ENCODE measurements at places on chromosomes 4 and X.

- no peak for DNase-seq
These were observed at the start of gene ESX1 for GRCh38 chrX:104254442-104255115. Gene ESX1, minus strand, starts transcription at chrX:104254933. Its CDS starts 84 bp downstream, at chrX:104254849.

GRCh38 chr4:83569987-83570386 lies 34.1 kb downstream of the GPAT3 start:
- no peak for DNase-seq

GRCh38 chr4:1212546-1213335 lies 36.2 kb downstream of the CTBP1 start:
- DNase-seq, result no peak

DNA sequence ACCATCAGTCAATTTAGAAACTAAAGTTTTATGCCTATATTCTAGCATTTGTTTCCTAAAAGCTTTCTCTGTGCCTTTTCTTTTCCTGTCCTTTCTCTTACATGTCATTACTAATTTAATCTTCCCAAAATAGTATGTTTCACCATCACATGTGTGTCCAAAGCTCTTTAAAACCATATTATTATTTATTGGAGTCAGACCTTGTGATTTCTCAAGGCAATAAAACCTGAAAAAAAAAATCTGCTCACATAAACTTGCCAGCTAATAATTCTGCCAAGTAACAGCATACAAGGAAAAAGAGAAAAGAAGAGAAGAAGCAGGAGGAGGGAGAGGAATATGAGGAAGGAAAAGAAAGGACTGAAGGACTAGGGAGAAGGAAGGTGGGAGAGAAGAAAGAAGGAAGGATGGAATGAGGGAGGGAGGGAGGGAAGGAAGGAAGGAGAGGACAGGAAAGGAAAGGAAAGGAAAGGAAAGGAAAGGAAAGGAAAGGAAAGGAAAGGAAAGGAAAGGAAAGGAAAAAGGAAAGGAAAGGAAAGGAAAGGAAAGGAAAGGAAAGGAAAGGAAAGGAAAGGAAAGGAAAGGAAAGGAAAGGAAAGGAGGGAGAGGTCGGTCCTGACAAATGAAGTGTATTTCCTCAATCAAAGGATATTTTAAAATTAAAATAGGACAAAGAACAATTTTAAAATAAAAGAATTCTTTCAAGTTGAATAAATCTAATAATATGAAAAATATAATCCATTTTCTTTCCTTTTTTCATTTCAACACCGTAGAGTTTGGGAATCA lies 57.4 kb downstream of the ANTXR2 start:
- no peak for DNase-seq

DNA sequence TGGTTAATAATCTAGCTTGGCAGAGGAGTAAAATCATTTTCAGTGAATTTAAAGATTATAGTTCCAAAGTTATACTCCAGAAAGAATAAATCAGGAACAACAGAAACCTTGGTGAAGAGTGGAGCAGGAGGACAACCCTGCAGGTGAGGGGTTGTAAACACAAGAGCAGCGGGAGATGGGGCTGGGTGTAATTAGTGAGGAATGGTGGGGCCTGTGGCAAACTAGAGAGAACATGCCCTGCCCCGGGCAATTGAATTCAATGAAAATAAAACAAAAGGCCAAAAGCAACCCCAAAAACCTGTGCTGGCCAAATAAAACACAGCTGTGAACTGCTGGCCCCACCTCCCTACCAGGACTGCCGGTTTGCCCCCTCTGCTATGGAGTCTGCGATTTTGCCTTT lies 325.2 kb downstream of the NR3C2 start:
- DNase-seq, result no peak

DNA sequence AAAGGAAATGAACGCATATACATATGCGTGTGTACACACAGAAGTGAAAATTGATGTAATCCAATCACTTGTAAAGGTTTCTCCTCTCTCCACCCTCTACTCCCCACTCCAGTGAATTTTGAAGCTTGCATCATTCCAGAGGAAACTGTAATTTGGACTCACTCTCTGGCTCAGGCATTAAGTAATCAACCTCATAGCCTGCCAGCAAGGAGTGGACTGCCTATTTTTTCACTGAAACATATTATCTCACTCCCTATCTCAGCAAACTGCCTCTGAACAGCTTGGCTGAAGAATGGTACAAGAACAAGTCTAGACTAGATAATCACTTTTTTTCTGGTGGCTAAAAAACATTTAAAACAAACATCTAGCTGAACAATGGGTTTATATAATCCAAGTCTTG lies 124.2 kb downstream of the C4orf51 start:
- DNase-seq, result no peak

DNA sequence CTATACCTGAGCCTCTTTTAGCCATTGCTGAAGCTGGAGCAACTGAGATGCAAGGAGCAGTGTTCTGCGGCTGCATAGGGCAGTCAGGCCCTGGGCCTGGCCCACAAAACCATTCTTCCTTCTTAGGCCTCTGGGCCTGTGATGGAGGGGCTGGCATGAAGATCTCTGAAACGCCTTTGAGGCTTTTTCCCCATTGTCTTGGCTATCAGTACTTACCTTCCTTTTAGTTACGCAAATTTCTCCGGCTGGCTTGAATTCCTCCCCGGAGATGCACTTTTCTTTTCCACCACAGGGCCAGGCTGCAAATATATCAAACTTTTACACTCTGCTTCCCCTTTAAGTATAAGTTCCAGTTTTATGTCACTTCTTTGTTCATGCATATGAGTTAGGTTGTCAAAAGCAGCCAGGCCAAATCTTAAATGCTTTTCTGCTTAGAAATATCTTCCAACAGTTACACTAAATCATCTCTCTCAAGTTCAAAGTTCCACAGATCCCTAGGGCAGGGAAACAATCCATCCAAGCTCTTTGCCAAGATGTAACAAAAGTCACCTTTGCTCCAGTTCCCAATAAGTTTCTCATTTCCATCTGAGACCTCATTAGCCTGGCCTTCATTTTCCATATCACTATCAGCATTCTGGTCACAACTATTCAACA lies 194.4 kb upstream of the PCDH7 start:
- DNase-seq, result no peak

DNA sequence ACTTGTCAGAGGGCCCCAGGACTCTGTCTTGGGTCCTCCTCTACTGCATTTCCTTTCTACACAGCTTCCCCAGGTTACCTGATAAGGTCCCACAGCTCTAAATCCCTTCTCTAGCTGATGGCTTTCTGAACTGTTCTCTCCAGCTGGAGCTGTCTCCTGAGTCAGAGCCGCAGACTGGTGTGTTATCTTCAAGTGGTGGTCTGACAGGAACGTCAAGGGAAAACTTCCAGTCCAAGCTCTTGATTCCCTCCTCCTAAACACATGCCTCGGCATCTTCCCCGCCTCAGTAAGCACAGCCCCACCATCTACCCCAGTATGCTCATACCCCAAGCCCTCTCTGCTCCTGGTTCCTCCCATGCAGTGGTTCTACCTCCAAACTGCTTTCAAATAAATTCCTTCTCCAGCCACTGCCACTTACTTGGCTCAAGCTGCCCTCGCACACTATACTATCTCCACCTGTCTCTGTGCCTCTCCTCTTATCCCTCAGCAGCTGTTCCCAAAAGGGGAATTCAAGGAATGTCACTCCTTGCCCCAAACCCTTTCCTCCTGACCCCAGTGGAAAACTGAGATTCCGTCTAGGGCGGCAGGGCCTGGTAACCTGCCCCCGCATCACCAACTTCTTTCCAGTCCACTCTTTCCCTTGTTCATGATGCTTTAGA lies 17.2 kb upstream of the CENPU start:
- no peak for DNase-seq

DNA sequence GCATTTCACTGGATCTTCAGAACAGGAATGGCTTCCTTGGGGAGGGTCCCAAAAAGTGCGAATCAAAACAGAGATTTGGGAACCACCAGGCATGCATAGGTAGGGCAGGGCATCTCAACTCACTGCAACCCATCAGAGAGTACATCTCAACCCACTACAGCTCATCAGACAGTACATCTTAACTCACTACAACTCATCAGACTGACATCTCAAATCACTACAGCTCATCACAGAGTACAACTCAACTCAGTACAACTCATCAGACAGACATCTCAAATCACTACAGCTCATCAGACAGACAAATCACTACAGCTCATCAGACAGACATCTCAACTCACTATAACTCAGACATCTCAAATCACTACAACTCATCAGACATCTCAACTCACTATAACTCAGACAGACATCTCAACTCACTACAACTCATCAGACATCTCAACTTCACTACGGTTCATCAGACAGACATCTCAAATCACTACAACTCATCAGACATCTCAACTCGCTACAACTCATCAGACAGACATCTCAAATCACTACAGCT lies 47.5 kb upstream of the CLDN34 start:
- no peak for DNase-seq

DNA sequence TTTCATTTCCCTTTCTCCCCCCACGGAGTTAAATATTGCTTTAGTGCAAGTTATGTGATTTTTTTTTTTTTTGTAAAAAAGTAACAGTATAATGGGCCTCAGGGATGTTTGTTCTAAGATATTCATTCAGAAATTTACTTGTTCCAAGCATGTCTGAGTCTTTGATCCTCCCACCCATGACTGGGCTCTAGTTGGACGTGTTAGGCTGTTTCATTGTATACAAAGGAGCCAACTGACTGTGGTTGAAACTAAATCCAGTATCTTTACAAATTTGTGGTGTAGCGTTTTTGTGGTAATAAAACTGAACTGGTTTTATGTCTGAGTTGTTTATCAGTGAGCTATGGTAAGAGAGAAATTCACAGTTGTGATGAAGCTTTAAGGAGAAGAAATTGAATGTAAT lies 74.1 kb downstream of the DOCK11 start:
- no peak for DNase-seq

- DNase-seq, result no peak
These were observed 33.5 kb upstream of the RASSF6 start for GRCh38 chr4:73653695-73654106.

GRCh38 chr4:145483514-145483913 lies 1.9 kb downstream of the SMAD1 start:
- DNase-seq, result no peak

GRCh38 chr4:6902318-6903042 lies 7.1 kb upstream of the TBC1D14 start:
- DNase-seq, result no peak

- no peak for DNase-seq
These were observed 55.5 kb downstream of the LUZP4 start for GRCh38 chrX:115344885-115345614.

- no peak for DNase-seq
These were observed 669.2 kb upstream of the AADAT start for GRCh38 chr4:170758988-170759387.

- no peak for DNase-seq
These were observed 55.3 kb upstream of the TECRL start for GRCh38 chr4:64464581-64464980.

DNA sequence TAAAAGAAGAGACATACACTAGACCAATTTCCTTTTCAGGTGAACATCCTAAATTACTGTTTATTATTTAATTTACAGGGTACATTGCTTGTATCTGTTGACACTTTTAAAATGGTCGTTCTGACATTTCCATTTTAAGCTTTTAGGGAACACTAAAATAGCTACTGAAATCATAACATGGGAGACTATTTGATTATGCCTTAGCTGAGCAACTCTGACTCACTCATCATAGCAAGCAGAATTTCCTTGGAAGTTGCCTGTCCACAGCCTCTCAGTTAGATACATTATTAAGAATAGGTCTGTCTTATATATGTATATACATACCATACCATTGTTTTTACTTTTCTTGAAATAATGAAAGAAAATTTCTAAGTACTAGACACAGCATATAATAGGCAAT lies 22.0 kb downstream of the GUCY1B1 start:
- no peak for DNase-seq

- no peak for DNase-seq
These were observed 63.4 kb downstream of the DCUN1D4 start for GRCh38 chr4:51906167-51906958.

- no peak for DNase-seq
These were observed 111.9 kb upstream of the PPARGC1A start for GRCh38 chr4:24001486-24002329.

DNA sequence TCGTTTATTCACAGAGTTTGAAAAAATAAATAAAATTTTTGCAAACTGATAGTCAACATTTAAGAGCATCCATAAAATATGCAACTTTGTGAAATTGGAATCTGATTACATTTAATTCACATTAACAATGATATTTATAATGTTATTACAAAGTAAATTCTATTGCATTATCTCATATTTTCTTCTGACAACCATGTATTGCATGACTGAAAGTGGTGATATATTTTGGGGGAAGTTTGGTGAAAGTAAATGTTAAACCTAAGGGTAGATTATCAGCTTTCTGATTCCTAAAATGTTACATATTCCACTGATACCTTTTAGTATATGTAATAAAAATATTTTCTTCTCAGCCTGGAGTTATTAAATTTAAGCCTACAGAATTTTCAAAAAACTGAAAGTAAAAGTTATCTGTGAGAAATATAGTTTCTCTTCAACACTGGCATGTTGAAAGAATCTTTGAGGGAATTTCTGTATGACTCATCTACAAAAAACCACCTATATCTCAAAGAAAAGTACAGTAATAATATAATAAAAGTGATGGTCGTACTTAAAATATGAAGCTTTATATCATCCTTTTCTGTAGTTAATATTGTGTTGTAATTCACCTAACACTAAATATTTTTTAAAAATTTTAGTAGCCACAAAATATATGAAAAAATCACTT lies 1179.6 kb upstream of the PCDH7 start:
- no peak for DNase-seq

DNA sequence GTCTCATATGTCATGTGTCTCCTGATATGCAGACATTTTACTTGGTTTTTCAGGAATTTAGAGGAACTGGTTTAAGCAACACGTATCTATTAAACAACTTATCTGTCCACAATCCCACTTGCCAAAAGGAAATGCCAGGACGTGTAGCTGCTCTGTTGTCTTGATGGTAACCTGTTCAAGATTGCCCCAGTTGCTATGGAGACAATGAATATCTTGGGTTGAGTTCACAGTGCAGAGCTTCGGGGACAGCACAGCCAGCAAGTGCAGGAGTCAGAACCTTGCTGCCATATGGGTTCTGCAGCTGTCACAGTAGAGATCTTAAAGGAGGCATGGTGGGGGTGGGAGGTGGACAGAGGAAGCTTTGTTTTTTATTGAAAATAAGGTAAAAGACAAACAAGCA lies 28.7 kb upstream of the FAM9B start:
- DNase-seq, result no peak

DNA sequence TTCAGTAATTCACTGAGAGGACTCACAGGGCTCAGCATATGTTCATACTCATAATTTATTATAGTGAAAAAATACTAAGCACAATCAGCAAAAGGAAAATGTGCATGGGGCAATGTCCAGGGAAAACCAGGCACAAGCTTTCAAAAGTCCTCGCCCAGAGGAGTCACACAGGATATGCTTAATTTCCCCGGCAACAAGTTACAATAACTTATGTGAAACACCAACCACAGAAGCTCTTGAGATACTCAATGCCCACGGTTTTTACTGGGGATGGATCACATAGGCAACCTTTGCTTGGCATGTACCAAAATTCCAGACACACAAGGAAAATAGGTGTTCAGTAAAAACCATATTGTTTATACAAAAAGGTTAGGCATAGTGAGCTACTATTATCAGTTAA lies 38.5 kb upstream of the STPG2 start:
- no peak for DNase-seq

- peak; percentile 0 for DNase-seq
These were observed 708 bp downstream of the BCLAF3 start for GRCh38 chrX:19990151-19990555.

GRCh38 chr4:110801591-110801990 lies 178.7 kb upstream of the PITX2 start:
- no peak for DNase-seq

GRCh38 chrX:103918050-103918449 lies 44.4 kb upstream of the TMSB15B start:
- DNase-seq, result peak; percentile 2

Data from stimulated activated CD8-positive, alpha-beta memory T cell treated with anti-CD3 and anti-CD28 coated beads, Interleukin-7, amount 100 ng/mL, for 4 hours (primary cell).